NCI-H146 (cell line): ENCODE measurements at places on chromosomes 12 and 14.

DNA sequence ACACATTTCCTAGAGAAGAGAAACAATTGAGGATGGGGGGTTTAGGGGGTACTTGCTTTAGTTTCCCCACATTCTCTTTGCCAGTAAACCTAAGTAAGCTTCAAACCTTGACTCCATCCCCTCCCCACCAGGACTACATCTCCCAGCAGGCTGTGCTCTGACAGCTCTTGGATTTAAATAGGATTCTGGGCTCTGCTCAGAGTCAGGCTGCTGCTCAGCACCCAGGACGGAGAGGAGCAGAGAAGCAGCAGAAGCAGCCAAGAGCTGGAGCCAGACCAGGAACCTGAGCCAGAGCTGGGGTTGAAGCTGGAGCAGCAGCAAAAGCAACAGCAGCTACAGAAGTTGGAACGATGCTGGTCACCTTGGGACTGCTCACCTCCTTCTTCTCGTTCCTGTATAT is 20.6 kb downstream of the RDH12 start:
- DNase-seq = peak; percentile 44

DNA sequence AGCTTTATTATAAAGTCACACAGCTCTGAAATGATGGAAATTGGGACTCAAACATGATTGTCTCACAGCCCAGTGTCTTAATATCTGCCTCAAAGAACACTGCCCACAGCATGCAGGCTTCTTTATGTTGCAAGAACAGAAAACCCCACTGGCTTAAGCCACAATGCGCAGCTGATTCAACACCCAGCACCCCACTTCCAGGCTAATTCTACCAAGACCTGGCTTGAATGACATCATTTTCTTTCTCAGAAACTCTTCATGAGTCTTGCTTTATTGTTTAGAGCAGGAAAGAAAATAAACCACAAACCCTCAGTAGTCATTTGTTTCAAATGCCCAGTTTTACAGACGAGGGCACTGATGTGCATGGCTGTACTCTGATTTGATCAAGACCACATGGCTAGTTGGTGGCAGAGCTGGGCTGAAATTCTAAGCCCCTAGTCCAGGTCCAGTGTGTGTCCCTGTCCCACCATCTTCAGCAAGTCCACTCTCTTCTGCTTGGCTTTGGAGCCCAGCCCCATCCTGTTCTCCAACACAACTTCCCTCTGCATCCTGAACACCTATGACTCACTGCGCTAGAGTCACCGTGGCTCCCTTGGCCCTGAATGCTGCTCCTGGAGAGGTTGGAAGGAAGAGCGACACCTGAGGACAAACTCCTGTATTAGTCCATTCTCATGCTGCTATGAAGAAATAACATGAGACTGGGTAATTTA is 50.3 kb upstream of the SRSF5 start:
- no peak for DNase-seq

- no peak for DNase-seq
These were observed 8.6 kb downstream of the TECPR2 start for GRCh38 chr14:102371361-102371760.

GRCh38 chr12:78585132-78585531 is 279.4 kb upstream of the SYT1 start:
- DNase-seq = no peak

DNA sequence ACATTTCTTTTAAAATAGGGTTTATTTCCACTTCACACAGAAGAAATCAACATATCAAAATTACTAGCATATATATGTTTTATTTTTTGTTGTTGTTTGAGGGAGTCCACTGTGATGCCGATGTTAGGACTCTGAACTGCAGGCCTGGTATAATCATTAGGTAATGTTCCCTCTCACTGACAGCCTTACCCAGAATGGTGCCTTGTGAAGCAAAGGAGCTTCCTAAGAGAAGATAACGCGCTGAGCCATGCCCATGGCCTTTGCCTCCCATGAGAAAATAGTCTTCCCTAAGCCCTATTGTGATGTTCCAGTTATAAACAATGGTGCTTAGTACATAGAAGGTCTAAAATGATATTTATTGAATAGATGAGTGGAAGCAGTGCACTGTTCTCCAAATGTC is 12.0 kb downstream of the GNG2 start:
- DNase-seq = peak; percentile 34

DNA sequence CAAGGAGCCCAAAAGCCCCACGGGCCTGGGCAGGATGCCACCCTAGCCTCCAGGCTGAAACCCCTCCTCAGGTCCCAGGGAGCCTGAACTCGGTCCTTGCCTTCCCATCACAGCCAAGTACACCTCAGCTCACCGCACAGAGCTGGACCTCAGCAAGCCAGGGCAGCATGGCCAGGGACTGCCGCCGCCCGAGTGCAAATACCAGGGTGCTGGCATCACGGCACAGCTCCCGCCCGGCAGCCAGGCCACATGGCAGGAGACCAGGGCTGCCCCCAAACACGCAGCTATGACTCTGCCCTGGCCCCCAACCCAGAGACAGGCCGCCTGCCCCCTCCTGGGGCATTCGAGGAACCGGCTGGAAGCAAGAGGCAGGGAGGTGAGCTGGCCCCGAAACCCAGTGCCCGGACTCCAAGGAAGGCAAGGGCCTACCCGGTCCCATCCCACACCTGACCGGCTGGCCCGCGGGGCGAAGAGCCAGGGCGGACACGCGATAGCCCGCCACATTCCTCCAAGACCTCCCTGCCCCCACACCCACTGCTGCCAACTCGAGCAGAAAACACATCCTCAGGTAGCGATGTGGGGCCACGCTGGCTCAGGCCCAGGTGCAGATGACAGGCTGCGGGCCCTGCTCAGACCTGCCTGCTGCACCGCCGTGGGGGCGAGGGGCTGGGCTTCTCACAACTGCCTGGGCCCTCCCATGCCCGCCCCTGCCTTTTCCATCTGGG is 2.7 kb downstream of the JAG2 start:
- no peak for DNase-seq

- DNase-seq = no peak
These were observed 61.0 kb downstream of the KIAA0586 start for GRCh38 chr14:58488550-58488949.

- no peak for DNase-seq
These were observed 3.4 kb downstream of the KCNA5 start for GRCh38 chr12:5047094-5047493.

DNA sequence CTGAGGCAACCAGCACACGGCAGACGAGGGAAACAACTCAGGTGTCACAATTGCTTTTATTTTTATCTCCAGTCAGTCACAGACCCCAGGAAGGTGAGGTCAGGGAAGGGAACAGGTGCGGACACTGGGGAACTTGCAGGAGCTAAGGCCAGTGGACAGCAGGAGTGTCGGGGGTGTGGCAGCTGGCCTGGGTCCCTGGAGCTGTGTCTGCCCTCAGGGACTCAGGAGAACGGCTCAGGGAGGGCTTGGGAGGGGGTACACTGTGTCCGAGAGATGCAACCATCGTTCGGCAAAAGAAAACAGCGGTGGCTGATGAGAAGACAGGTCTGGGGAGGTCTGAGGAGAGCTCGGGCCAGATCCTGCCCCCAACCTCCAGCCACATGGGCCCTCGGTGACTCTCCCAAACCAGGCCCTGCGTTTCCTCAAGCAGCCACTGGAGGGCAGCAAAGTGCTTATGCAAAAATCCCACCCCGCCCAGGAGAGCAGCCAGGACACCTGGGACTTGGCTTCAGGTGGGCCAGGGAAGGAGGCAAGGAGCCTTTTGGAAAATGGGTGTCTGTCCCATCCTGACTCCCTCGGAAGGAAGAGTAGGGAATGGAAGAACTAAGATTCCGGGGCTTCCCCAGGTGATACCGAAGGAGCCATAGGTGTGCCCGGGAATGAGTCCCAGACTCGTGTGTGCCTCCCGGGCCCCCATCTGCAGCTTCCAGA is 24.1 kb upstream of the BCDIN3D start:
- peak; percentile 69 for DNase-seq

DNA sequence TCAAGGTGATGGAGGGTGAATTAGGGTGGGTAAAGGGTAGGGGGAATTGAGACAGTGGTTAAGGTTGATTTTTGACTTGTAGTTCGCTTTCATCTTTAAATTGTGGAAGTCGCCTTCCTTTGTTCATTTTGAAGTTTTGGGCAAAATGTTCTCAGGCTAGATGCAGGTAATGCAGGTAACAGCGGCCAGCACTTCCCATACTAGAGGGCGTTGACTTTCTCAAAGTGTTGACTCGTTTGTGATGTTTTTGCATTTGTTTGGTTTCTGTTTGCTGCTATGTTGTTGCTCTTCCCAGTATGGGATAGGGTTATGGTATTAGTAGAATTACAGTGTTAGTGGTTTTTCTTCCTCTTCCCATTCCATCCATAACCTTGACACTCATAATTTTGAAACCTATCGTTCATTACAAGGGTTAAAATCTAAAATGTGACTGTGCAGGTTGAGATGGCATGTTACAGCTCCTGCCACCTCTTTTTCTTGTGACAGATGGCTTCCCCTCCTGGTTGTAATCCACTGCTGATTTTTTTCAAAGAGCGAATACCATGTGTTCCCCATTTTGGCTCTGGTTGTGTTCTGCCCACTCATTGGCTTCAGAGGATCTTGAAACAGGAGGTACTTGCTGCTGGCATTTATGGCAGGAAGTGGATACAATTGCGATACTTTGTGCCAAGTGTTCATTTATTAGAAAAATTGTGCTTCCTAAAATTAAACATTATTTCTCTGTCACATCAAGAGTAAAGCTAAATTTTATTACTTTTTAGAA is 57.1 kb downstream of the ERC1 start:
- no peak for DNase-seq

DNA sequence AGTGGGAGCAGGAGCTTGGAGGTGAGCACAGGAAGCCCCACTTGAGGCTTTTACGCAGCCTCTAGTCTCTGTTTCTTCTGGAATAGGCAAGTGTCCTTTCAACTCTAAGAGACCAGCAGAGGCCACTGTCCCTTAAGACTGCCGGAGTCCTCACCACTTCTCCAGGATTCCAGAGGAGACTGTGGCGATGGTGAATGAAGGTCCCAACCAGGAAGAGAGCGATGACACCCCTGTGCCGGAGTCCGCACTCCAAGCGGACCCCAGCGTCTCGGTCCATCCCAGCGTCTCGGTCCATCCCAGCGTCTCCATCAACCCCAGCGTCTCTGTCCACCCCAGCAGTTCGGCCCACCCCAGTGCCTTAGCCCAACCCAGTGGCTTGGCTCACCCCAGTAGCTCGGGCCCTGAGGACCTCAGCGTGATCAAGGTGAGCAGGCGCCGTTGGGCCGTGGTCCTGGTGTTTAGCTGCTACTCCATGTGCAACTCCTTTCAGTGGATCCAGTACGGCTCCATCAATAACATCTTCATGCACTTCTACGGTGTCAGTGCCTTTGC is 442 bp downstream of the FLVCR2 start:
- no peak for DNase-seq

DNA sequence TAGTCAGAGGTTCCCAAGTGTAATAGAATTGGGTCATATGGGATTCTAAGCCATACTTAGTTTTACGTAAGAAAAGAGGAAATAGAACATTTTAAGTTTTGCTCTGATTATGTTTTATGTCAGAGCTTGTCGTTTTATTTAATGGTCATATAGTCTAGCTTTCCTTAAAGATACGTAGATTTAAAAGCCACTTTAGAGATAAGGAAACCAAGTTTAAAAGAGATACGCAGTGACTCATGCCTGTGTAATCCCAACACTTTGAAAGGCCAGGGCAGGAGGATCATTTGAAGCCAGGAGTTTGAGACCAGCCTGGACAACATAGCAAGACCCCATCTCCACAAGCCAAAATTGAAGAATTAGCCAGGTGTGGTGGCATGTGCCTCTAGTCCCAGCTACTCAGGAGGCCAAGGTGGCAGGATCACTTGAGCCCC is 19.5 kb downstream of the MAPK1IP1L start:
- DNase-seq = no peak

- DNase-seq = peak; percentile 79
These were observed 10.1 kb downstream of the SMCO2 start for GRCh38 chr12:27456618-27457017.

GRCh38 chr12:118237052-118237665 is 101.2 kb downstream of the PEBP1 start:
- no peak for DNase-seq

DNA sequence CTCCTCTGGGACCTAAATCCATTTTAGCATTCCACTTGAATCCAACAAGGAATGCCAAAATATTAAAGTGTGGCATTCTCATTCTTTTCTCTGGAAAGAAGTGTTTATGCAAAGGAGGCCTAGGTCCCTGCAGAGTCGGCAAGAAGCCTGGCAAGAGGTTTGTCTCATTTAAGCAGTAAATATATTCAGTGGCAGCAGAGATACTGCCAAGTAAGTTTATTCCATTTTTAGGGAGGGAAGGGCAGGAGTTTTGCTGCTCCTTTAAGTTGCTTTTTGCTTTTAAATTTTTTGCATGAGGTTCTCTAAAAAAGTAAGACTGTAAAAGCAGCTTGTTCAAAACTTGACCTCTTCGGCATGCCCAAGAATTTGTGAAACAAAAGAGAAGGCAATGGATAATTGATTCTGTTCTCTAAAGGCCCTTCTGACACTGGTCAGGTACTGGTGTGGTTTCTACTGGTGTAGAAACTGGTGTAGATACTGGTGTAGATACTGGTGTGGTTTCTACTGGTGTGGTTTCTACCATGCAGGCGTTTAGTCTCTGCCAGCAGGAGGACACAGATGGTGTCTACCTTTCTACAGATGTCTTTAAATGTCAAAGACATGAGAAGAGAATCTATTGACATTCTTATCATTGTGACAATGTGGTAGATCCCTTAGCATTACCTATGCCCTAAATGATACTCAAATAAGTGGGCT is 107.3 kb downstream of the SAMD4A start:
- no peak for DNase-seq

- no peak for DNase-seq
These were observed 7.3 kb downstream of the GPR68 start for GRCh38 chr14:91237219-91237618.

GRCh38 chr14:68921049-68921448 is 58.1 kb downstream of the ACTN1 start:
- no peak for DNase-seq

DNA sequence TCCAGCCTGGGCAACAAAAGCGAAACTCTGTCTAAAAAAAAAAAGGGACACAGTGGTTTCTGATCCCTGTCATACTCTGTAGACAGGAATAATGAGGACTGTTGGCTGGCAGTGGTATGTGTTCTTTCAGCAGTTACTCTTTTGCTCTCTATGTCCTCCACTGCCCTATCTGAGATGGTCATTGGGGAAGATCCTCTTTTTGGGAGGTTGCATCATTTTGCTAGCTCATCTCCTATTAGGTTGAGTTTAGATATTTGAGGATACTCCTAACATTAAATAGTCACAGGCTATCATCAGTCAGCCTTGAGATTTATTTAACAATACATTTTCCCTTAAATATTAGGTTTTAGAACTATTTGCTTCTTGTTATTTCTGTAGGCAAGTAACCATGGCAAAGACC is 5.9 kb upstream of the CCDC91 start:
- DNase-seq = no peak
